ENCODE measurements at places on chromosomes 3 and 15.
A peak's percentile ranks its signal among the peaks of the same experiment; 100 is the strongest.

GRCh38 chr3:197471221-197472010, 84.4 kb downstream of the BDH1 start:
- no peak for DNase-seq

- DNase-seq: no peak
Measured at GRCh38 chr3:172630316-172630715, 80.6 kb downstream of the NCEH1 start.

DNA sequence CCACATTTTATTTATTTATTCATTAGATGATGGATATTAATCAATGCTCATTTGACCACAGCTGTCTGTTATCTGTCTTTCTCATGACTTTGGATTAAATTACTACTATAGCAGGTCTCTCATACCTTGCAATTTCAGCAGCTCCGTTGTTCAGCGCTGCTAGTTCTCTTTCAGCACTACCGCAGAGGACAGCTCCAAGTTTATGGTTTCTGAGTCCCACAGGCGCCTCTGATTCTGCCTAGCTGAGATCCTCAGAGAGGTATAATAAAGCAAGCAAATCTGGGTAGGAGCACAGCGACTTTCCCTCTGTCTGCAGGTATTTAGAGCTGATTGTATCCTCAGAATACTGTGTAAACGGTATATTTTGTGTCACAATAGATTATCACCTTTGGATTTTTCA, 204.9 kb downstream of the CNTN4 start:
- DNase-seq: no peak

DNA sequence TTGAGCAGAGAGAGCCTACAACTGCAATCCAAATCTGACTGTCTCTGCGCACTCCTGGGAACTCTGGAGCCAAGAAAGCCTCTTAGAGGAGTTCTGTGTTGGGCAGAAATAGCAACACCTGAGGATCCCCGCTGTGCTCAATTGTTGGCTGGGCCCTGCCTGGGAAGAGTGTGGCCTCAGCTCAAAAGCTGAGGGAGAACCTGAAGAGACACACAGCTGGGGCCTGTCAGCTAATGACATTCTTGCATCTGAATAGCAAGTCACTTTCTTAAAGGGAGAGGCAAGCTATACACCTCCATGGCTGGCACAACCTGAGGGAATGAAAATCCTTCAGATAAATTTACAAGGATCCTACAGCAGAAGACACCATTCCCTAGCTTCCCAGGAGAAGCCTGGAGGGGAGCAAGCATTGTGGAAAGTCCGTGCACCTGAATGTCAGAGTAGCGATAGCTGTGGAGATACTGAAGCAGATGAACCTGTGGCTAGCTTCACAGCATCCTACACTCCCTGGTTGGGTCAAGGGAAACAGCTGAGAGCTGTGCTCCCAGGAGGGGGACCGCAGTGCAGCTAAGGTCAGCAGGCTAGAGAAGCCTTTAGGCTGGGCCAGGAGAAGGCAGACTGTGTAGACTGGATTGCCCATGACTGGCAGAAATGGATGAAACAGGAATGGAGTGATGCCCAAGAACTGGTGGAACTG, 159.9 kb upstream of the PFN2 start:
- no peak for DNase-seq

- DNase-seq: no peak
Measured at GRCh38 chr3:75101329-75102147, 487.1 kb upstream of the CNTN3 start.

GRCh38 chr3:183218826-183219225, 34.2 kb upstream of the B3GNT5 start:
- DNase-seq: no peak

- DNase-seq: no peak
Measured at GRCh38 chr3:171480526-171480925, 20.3 kb upstream of the TNIK start.

- DNase-seq: no peak
Measured at GRCh38 chr3:159174715-159175692, 373.1 kb downstream of the MFSD1 start.

DNA sequence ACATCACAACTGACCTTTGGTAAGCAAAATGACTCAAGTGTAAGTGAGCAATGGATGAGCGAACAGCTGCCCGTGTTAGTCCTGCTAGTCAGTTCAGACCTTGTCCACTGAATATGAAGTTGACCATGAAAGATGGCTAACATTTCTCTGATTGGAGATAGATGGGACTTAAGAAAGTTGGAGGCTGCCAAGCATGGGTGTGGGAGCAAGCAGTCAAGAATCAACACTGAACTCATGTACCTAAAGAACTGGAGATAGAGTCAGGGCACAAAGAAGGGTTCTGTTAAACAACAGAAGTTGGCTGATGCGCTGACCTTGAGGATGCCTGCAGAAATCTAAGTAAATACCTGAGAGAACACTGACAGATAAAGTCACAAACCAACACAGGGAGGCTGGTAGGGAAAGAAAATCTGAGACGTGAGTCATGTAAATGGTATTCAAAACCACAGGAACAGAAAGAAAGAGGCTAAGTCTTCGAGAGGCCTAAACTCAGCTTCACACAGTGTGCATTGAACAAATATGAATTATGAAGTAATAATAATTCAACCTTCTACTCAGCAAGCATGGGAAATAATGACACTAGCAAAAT, 30.7 kb upstream of the ANPEP start:
- DNase-seq: peak; percentile 72

DNA sequence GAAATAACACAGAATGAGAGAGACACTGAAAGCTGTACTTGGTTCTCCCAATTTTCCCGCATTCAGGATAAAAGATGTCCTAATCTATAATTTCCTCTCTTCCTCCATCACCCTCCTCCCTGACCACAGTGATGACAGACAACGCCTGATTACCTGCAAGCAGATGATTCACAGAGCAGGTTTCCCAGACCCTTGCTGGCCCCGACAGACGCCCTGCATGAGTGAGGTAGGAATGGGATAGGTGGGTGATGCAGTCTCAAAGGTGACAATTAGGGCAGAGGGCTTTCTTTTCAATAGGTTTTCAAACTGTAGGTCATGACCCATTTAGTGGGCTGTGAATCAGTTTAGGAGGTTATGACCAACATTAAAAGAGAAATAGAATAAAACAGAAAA, 5.2 kb upstream of the CXCR6 start:
- DNase-seq: no peak

DNA sequence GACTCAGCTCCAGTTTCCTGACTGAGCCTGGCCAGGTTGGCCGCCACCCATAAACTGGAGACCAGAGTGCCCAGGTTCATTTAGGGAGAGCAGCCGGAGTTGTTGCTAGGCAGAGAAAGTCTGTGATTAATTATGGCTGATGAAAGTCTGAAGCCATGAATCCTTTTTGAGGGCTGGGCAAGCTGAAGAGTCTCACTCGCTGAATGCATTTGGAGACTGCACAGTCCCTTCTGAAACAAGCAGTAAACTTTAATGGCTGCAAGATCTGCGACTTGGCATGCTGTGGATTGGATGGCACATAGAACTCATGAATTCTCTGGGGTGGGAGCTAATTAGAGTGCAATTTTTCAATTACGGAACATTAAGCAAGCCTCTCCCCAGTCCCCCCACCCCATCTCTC, 282.1 kb downstream of the RPLP1 start:
- peak; percentile 11 for DNase-seq

DNA sequence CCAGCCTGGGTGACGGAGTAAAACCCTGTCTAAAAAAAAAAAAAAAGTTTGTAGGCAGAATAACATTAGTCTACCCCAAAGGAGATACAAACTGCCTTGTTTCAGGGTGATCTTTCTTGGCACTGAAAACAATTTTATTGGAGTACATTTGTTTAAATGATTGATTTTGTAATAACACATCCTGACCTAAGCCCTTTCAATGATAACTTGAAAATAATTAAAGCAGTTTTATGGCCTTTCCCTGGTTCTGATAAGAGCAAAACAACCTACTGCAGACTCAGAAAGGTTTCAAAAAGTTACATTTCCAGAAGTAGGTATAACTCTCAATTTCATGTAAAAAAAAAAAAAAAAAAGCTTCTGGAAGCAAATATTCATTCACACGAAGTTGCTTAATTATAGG, 164.4 kb downstream of the ISL2 start:
- no peak for DNase-seq

GRCh38 chr15:80885016-80885579, 104.5 kb downstream of the MESD start:
- DNase-seq: no peak

GRCh38 chr3:124266487-124266886, 274.6 kb upstream of the ROPN1 start:
- no peak for DNase-seq

- no peak for DNase-seq
Measured at GRCh38 chr3:96705895-96706294, 108.5 kb upstream of the EPHA6 start.

GRCh38 chr3:189577050-189577951, 53.9 kb upstream of the TP63 start:
- DNase-seq: no peak

DNA sequence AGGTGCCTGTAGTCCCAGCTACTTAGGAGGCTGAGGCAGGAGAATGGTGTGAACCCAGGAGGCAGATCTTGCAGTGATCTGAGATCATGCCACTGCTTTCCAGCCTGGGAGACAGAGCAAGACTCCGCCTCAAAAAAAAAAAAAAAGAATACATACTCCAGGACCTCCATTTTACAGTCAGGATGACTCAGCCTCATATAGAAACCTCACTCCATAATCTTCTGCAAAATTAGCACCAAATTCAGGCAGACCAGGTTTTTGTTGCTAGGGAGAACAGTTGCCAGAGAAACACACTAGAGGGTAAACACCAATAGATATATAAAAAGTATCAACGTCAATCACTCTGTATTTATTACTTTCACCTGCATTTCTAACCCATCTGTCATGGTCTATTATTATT, 28.3 kb upstream of the AP3B2 start:
- DNase-seq: no peak
